NT2/D1 (cell line): ENCODE measurements at places on chromosomes 7 and 10.
A peak's percentile ranks its signal among the peaks of the same experiment; 100 is the strongest.

GRCh38 chr10:28327491-28327880 lies 24.6 kb upstream of the MPP7 start:
- no peak for DNase-seq

GRCh38 chr7:71361451-71362032 lies 229.6 kb downstream of the GALNT17 start:
- no peak for DNase-seq

GRCh38 chr10:28679581-28680357 lies 2.4 kb downstream of the BAMBI start:
- no peak for DNase-seq

DNA sequence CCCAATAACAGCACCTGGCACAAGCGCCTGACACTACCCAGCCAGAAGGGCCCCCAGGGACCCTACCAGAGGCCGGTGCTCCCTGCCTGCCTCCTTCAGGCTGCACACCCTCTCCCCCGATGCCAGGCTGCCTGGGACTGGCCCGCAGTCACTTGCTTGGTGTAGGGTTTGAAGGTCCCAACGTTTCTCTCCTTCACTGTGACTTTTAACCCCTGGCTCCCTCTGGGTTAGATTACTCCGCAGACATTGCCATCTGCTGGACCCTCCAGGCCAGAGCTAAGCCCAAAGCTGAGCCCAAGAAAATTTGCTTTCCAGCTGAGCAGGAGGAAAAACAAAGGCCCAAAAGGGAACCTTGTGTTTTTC lies 6.9 kb downstream of the CDHR1 start:
- no peak for DNase-seq

GRCh38 chr10:35331894-35332640 lies 4.2 kb upstream of the CCNY start:
- DNase-seq = no peak

DNA sequence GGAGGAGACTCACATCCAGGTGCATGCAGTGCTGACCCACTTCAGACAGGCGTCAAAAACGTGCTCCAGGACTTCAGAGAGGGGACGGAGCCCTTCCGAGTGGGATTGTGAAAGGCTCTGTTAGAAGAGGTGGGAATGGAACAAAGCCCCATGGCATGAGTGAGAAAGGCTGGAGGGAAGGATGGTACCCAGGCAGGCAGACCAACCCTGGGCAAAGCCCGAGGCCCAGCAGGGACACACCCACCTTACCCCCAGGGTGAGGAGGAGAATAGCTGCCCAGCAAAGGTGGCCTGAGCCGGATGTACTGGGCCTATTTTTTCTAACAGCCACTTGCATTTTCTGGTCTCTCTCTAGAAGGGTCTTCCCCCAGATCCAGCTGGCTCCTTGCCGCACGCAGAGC lies 14.8 kb downstream of the CHAT start:
- DNase-seq = no peak

DNA sequence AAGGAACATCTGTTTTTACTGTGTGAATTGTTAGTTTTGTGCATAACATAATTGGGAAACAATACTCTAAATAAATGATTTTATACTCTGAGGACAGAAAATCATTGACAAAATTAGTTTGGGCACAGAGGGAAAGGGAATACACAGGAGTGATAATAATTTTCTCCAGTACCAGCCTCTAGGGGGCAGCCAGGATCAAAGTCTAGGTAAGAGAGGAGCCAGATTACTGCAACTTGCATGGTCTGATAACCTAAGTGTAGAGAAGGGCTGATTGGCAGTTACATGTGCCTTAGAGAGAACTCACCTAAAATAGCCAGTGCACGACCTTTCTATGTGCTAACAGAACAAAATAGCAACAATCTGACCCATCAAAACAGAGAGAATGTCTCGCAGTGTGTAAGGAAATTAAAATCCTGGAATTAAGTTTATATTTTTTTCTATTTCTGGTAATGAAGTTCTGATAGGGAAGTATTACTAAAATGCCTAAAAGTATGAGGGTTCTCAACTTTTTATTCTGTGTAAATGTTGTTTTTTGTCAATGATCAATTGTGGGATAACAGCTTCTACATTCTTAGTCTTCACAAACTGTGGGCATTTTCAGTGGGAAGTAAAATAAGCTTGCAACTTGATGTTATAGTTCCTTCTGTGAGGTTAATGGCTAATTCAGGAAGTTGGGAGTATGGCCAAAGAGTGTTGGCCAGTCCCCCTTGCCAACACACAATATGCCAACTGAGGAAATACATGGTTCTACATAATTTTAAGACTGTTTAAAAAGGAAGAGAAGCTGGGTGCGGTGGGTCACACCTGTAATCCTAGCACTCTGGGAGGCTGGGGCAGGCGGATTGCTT lies 66.4 kb downstream of the EXOC6 start:
- DNase-seq = peak; percentile 38

GRCh38 chr10:116629340-116629739 lies 8.6 kb downstream of the PNLIPRP2 start:
- no peak for DNase-seq

DNA sequence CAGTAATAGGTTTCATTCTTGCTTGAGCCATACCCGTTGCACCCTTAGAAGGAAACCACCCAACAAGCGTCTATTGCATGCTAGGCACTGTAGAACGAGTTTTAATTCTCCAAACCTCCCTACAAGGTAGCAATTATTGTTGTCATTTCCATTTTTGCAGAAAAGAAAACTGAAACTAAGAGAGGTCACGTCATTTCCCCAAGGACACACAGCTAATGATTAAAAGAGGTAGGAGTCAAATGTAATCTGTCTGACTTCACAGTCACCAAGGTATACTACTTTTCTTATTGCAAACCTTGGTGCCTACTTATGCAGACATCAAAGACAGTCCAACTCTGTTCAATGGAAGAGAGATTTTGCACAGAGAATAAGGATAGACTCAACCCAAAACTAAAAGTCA lies 49.1 kb upstream of the C1QL3 start:
- no peak for DNase-seq
